Caco-2 (cell line): ENCODE measurements at places on chromosomes 4 and X.

DNA sequence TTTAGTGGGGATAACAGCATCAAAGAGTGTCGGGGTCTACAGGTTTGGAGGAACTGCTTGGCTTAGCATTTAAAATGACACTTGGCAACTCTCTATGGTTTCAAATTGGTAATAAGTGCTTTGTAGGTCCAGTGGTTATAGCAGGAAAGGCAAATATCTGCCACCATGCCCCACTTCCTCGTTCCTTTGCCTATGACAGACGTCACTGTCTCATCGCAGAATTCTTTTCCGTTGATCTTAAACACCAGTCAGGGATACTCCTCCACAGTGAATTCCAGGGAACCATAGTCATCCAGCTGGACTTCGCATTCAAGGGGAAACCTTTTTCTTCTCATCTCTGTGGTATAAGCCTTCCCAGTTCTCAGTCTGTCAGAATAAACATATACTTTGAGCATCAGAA lies 319.1 kb downstream of the GPAT3 start:
- peak; percentile 53 for DNase-seq

GRCh38 chrX:104288269-104288668 lies 33.5 kb upstream of the ESX1 start:
- DNase-seq, result no peak

GRCh38 chr4:161803171-161803570 lies 360.6 kb downstream of the FSTL5 start:
- no peak for DNase-seq

DNA sequence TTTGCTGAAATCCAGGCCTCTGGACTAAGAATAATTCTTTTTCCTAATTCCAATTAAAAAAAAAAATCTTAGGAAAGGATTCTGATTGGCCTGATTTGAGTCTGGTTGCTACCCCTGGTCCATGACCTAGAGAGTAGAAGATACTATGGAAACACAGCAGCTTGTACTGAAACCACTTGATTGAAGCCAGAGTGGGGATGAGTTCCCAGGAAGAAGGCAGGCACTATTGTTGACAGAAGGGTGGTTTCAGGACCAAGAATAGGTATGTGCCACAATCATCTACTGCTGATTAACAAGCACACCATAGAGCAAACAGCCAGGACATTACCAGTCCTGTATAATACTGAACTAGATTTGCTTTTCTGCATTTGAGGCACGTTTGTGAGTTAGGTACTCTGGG lies 29.6 kb downstream of the STX18 start:
- no peak for DNase-seq

DNA sequence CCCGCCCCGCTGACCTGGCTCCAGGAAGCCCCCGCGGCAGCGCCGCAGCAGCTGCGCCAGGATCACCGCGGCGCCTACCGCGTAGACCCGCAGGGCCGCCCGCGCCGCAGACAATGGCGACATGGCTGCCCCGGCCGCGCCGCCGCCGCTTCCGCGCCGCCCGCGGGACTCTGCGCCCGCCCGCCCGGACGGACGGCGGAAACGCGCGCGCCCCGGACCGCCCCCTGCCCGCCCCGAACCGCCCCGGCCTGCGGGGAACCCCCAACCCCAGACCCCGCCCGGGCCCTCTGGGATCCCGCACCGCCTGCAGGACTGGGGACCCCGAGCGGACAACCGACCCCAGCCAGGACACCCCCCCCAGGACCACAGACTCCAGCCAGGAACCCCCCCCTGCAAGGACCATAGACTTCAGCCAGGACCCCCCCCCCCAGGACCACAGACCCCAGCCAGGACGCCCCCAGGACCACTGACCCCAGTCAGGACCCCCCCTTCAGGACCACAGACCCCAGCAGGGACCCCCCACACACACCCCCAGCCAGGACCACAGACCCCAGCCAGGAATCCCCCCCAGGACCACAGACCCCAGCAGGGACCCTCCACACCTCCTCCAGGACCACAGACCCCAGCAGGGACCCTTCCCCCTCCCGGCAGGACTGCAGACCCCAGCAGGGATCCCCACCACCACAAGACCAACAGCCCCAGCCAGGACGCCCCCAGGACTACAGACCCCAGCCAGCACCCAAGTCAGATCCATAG lies at the start of the genes DHRSX and ZBED1:
Gene DHRSX (minus strand): TSS at position 174 of the 756 bp plus-strand sequence. CDS start 51 bp downstream, at position 123.
Gene ZBED1 (minus strand): TSS at position 174 of the 756 bp plus-strand sequence. CDS start 10,257 bp downstream, outside the sequence.
- peak; percentile 64 for DNase-seq

DNA sequence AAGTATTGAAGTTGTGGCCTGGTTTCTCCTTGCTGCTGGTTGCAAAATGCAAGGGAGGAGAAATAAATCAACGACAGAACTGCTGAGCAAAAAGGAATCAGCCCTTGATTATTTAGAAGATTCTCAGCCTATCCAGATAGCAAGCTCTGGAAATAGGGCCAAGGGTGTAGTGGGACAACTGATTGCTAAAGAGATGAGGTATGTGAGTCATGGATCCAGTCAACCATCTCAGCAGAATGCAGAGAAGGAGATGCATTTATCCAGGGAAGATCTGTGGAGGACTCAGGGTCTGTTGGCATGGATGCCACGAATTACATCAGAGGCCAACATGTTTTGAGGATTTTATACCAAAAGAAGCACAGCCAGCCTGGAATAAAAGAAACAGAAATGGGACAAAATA lies 36.7 kb downstream of the FOXR2 start:
- no peak for DNase-seq

GRCh38 chrX:39203427-39203826 lies 402.2 kb downstream of the MID1IP1 start:
- no peak for DNase-seq

DNA sequence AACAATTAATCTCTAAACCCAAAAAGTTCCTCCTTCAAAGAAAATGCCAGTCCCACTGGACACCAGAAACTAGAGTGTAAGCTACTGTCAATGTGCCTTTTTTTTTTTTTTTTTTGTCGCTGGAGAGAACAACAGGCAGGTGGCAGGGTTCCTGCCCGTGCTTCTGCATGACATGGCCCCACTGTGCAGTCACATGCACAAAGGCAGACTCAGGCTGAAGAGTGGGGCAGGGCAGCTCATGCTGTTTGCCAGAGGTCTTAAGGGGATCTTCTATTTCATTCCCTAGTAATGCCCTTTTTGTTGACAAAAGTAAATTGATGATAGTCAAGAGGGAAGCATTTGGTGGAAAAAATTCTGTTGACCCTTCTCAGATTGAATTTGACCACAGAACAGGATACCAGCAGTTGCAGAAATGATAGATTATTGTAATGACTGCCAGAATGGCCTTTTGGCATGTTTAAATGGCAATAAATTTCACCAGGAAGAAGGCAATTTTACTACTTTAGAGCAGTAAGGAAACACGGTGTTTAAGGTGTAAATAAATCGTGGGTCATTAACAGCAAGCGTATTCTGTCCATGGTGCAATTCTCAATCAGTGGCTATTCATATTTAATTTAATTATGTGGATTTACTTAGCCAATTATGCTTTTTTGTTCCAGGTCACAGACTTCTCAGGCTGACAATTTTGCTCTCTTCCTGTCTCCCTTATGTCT lies 80.9 kb downstream of the NKX6-1 start:
- no peak for DNase-seq

DNA sequence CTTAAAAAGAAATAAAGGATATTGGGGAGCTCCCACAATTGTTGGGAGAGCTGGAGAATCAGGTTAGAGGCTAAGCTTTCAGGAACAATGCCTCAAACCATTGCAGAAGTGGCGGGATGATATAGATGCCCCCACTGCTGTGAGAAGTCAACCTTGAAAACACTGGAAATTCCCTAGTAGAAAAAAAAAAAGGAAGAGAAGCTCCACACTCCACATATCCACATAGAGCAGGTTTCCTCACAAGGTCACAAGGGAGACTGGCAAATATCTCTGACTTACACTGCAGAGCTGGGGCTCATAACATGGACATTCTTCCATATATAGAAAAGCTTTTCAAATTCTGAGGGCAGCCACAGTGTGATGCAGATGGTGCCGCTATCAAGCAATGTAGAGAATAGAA lies 22.7 kb upstream of the OGT start:
- DNase-seq, result no peak

DNA sequence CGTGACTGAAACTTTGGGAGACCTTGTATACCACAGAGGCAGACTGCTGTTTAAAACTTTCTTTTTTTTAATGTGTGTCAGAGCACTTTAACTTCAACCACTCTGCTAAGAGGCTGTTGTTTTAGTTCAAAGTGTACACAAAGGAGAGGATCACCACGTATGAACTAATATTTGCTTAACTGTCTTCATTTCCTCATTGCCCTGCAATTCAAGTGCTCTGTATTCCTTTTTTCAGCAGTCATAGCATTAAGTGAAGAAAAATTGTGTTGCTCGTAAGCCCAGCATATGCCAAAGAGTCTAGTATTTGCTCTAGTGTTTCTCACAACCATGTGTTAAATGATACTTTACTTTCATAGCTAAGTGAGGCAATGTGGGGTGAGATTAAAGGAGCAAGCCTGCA lies 63.0 kb upstream of the HHIP start:
- no peak for DNase-seq

- no peak for DNase-seq
Measured at GRCh38 chr4:52102587-52102986, 51.5 kb downstream of the SPATA18 start.

GRCh38 chr4:73964862-73965611 lies 16.8 kb downstream of the PF4 start:
- no peak for DNase-seq

DNA sequence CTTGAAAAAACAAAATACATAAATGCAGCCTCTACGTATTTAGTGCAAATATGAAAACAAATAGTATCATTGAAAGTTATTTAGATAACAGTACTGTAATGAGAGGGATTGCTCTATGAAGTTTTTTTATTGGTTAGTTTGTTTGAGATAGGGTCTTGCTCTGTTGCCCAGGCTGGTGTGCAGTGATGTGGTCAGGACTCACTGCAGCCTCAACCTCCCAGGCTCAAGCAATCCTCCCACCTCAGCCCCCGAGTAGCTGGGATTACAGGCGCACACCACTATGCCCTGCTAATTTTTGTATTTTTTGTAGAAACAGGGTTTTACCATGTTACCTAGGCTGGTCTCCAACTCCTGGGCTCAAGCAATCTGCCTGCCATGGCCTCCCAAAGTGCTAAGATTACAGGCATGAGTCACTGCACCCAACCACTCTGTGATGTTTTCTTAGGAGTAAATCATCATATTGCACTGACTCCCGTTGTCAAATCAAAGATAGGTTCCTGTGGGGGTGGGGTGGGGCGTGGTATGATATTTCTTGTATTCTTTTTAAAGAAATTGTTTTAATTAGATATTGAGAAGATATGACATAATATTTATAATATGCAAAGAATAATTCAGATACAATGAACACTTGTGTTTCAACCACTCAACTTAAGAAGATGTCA lies 75.8 kb downstream of the ATG4A start:
- no peak for DNase-seq

DNA sequence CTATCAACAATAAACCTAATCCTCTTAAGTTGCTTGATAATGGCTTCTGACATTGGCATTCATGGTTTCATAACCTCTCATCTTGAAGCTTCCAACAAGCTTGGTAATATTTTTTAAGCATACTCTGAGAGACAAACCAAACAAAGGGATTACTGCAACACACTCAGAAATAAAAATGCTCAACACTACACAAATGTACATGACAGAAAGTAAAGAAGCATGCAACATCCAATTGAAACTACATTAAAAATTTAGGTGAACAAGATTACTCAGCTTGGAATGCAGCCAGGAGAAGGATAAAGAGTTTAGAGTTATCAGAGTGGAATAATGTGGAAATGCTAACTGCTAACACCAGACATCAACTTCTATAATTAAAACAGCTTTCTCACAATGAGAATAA lies 1136.6 kb upstream of the PABPC4L start:
- no peak for DNase-seq

- no peak for DNase-seq
Measured at GRCh38 chr4:137347371-137347770, 184.9 kb downstream of the PCDH18 start.
